ENCODE measurements at places on chromosomes 1 and 21.

DNA sequence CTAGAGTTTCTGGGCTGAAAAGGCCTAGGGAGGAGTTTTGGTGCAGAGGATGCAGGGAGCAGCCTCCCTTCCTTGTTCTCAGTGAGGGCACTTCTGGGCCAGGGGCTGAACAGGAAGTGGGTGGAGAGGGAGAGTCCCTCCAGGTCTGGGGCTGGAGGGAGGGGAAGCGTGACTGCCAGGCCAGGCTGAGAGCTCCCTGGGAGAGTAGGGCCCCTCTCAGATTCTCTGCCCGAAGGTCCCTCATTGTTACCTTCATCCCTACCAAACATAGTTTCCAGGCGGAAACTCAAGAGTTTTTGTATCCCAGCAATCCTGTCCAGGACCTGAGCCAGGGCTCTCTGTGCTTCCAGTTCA lies 36.8 kb downstream of the CITED4 start:
- ATAC-seq = peak; percentile 79

DNA sequence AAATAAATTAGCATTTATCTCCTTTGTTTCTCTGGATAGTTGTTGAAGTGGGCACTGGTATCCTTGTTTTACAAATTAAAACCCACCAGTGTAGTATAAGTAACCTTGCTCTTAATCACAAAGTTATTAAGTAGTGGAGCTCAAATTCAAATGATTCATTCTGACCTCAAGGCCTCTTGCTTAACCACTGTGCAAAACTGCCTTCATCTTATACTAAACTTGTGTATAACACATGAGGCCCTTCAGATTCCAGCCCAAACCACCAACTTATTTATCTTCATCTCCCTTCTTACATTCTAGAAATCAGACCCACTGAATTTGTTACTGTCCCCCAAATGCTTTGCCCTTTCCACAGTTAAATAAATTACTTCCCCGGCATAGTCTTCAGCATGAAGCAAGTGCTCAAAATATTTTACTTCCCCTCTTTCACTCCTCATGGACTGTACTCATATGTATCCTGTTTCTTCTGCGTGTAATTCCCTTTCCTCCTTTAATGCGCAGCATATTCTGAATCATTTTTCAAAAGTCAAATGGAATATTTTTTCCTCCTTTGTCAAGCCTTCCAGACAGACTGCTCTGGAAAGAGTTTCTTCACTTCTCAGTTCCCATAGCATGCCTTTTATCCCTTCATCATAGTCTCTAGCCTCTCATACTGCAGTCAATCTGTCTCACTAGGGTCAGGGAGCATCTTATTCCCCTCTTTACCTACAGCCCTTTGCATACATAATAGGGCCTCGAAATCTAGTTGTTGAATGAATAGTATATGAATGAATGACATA lies 19.0 kb upstream of the DNASE2B start:
- ATAC-seq = peak; percentile 92

- ATAC-seq = no peak
Observed at GRCh38 chr21:45035477-45035848, 38.9 kb upstream of the ADARB1 start.

GRCh38 chr21:45938811-45939520 lies 42.6 kb upstream of the COL6A1 start:
- ATAC-seq = no peak

DNA sequence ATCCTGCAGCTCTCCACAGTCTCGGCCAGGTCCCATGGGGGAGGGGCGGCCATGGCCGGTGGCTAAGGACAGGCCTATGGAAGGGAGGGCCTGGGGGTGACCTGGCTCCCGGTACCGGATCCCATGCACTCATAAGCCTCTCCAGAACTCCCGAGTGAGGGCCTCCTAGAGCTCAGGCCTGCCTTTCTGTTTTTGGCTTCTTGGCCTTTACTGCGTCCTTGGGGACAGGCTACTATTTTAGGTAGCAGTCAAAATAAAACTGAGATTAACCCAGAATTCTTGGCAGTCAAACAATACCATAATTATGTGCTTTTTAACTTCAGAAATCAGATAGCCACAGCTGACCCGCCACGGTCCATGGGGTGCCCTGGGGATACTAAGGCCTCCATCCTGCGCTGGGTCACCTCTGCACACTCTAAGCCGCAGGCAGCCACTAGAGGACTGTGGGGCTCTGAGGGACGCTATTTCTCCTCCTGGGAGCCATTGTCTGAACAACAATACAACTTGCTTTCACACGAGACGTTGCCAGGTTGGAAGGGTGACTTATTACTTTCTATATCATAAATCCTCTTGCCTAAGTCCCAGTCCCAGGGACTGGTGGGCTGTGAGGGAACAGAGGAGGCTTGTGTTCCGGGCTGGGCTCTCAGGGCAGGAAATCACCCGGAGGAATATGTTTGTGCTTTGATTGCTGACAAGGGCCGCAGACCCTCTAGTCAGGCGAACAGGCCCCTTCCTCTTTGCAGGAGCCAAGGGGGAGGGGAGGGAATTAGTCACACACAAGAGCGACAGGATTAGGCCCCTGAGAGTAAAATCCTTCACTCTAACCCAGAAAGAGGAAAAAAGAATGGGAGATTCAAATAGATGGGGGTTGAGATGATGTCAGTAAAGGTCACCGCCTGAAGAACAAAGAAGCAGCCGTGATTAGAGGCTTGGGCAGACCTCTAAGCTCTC lies 40.7 kb upstream of the BCAR3 start:
- ATAC-seq = no peak

DNA sequence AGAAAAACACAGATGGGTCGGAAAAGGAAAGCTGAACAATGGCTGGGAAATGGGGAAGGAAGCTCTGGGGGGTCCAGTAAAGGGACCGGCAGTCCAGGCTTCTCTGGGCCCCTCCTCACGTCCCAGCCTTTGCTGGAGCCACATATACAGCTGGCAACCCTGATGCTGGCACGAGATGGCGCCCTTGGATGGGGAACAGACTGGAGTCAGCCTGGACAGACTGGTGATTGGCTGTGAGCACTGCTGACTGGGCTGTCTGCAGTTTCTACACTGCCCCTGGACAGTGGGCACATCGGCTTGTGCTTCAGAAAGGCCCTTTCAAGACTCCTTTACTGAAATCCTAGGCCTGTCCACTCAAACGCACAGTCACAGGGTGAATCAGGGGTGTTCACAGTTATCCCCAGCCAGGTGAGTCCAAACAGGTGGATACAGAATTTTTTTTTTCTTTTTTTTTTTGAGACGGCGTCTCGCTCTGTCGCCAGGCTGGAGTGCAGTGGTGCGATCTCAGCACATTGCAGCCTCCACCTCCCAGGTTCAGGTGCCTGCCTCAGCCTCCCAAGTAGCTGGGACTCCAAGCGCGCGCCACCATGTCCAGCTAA lies 31.1 kb upstream of the ZBTB40 start:
- ATAC-seq = peak; percentile 93

- peak; percentile 66 for ATAC-seq
Observed at GRCh38 chr1:14627608-14628489, 29.4 kb downstream of the KAZN start.

DNA sequence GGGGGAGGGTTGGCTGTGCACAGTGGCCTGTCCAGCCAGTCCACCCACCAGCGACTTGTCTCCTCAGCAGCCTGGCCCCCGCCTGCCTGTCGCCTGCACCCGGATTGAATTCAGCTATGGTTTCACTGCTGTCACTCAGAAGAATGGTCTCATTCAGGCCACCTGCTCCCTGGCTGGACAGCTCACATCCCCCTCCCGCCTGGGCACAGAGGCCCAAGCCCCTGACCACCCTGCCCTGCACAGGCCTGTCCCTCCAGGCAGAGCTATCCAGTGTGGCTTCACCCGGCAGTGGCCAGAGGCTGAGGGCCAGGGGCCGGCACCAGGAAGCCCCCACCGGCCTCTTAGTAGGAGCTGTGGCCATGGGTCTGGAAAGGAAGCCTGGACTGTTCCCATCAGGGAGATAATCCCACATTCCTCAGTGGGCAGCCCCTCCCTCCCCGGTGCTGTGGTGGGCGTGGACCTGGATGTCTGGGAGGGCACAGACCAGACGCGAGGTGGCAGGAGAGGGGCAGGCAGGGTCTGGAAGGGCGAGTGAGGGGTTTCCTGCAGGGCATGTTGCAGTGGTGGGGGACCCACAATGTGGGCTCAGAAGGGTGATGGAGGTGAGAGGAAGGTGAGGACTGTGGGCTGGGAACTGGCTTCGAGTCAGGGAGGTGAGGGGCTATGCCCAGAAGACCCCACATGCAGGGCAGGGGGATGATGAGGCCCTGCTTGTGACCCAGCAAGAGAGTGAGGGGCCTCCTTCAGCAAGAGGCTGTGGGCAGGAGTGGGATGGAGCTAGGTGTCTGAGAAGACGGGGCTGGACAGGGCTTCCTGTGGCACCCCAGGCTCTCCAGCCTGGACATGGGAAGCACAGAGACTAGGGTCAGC lies 30.4 kb downstream of the WNT9A start:
- peak; percentile 14 for ATAC-seq

- no peak for ATAC-seq
Observed at GRCh38 chr21:31190516-31190915, 152.2 kb upstream of the KRTAP19-8 start.

DNA sequence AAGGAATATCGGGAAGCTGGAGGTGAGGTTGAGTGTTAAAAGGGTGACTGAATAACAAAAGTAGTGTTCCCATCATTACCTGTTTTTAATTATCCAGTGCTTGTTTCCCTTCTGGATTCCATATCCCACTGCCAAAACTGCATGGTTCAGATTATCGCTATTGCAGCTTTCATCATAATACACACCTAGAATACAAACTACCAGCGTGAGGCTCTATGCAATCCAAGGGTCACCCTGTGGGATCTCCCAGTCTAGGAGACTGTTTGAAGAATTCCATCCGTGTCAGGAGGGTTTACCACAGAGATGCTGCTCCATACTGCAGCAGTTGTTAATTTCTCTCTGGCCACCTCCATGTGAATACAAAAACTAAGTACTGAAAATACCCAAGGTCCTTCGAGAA lies 9.0 kb downstream of the CTSK start:
- no peak for ATAC-seq

GRCh38 chr1:47582891-47583608 lies 145.2 kb downstream of the FOXD2 start:
- ATAC-seq = no peak

Data from motor neuron (in vitro differentiated cells).